ENCODE measurements at places on chromosomes 4 and X.
A peak's percentile ranks its signal among the peaks of the same experiment; 100 is the strongest.

GRCh38 chr4:120316416-120316815 lies 249.8 kb upstream of the MAD2L1 start:
- no peak for ATAC-seq

DNA sequence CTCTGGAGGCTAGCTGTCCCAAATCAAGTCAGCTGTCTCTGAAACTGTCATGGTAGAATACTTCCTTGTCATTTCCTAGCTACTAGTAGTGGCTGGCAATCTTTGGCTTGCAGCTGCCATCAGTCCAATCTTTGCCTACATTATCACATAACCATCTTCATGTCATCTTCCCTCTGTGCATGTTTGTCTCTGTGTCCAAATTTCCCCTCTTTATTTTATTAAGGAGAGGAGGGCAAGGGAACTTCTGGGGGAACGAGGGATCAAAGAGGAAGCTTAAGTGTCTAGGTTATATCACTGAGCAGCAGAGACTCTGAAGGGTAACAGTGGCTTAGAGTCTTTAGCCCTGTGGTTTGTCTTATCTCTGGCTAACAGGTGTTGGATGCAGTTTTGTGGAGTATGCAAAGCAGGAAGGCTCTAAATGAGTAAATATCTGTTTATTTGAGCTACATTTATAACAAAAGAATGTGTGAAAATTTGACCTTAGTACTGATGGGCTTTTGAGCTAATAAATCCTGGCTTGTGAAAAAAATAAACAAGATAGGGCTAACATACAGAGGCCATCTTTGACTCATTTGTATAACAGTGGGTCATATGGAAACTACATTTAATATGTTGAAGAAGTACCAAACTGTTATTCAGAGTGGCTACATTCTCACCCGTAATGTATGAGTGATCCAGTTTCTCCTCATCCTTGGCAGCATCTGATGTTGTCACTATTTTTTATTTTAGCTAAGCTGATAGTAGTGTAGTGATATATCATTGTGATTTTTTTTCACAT lies 49.4 kb upstream of the ENOX2 start:
- no peak for ATAC-seq

GRCh38 chrX:124239911-124240310 lies 92.5 kb upstream of the TEX13D start:
- ATAC-seq = no peak

DNA sequence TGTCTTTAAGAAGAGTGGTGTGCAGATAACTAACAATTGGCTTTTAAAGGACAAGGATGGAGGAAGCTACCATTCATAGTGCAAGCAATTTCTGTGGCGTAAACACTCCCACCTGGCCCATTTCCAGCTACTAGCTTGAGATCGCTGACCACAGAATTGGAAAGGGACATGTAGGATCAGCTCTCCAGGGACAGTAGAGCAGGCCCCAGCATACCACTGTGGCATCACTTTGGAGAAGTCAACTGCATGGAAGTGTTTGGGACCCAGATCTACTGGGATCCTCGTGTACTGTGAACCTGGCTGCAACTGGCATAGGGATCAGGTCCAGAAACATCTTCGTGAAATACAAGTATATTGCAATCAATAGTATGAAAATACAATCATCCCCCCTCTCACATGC lies 515.0 kb downstream of the INPP4B start:
- ATAC-seq = no peak

GRCh38 chr4:73450398-73451004 lies 14.5 kb downstream of the AFP start:
- ATAC-seq = peak; percentile 43

- no peak for ATAC-seq
Observed at GRCh38 chr4:94413085-94413840, 38.5 kb upstream of the PDLIM5 start.

Measured in gastroesophageal sphincter (tissue), 4 donors.